MCF 10A (cell line): ENCODE measurements at places on chromosomes 1 and 21. TPM values are rescaled to one million over a fixed set of nuclear protein-coding genes. Genes with fewer than 3 reads are reported as not detected.

DNA sequence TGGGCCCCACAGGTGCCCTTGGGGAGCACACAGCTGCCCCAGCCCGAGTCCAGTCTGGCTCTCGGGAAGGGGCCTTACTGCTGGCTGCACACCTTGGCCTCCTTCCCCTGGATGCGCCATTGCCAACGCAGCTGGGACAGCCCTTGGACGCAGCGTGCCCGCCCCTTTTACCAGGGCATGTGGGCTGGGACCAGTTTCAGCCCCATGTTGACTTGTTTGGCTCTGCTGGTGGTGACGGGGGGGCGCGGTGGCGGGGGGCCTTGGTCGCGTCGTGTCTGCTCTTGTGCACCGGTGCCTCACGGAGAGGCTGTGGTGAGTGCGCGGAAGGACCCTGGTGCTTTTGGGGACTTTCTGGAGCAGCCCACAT, 19.6 kb downstream of the SKI start:
- no peak for DNase-seq

- DNase-seq, result peak; percentile 94
Measured at GRCh38 chr1:182143154-182143657, 81.7 kb upstream of the ZNF648 start.

The CYYR1 gene
- not detected in 2 replicates for total RNA-seq

- no peak for DNase-seq
Measured at GRCh38 chr1:158118713-158119402, 61.8 kb upstream of the CD1D start.

DNA sequence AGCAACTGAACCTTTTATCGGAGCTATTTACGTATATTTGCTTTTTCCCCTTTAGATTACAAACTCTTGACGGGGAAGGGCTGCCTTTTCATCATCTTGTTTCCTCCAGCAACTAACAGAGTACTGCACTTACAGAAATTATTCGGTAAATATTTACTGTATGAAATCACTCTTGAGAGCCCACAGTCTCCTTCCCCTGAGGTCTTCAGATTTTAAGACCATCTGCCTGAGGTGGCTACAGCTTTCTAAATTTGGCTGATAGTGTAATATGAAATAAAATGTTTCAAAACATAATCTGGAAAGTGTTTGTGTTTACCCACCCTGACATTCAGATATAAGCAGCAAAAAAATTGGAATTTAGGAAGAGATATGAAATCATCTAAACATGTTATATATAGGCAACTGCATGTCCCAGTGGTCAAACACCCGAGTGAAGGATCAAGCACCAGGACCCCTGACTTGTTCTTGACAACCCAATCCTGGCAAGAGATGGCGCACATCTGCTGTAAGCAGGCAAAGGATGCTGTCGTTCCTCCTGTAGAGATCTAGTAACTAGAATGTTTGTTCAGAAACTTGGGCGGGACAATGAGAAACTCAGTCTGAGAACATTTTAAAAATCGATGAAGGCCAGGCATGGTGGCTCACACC, 60.9 kb downstream of the SIPA1L2 start:
- DNase-seq, result no peak

The USH2A gene
- not detected in 2 replicates for total RNA-seq

GRCh38 chr1:92756537-92756936, 28.4 kb downstream of the EVI5 start:
- DNase-seq, result no peak
